Stimulated activated naive CD8-positive, alpha-beta T cell treated with anti-CD3 and anti-CD28 coated beads, Interleukin-15, Interleukin-2, amounts not matched to agents 100 U/mL and 50 U/mL, for 24 hours (primary cell): ENCODE measurements at places on chromosomes 5 and 9.

DNA sequence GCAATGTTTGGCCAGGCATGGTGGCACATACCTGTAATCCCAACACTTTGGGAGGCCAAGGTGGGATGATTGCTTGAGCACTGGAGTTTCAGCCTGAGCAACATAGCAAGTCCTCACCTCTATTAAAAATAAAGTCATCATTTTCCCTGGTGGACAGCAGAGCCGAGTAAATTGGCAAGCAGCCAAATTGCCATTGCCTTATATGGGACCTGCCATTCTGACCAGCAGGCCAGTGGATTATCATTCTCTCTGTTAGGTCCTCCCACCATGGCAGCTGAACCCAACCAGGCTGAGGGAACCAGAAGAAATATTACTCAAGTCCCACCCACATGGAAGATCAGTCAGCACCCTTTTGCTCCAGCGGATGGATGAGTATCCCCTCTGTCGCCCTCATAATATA is 1829.9 kb downstream of the EFNA5 start:
- DNase-seq: no peak

DNA sequence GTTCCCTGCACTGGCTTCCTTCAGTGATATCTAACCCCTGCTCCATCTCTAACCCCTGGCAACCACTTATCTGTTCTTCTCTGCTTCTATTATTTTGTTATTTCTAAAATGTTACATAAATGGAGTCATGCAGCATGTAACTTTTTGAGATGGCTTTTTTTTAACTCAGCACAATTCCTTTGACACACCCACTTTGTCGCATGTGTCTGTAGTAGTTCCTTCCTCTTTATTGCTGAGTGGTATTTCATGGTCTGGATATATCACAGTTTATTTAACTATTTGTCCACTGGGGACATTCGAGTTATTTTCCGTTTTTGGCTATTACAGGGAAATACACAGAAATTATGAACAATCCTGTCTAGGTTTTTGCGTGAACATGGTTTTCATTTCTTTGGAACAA is 200.2 kb downstream of the TRIO start:
- DNase-seq: no peak

DNA sequence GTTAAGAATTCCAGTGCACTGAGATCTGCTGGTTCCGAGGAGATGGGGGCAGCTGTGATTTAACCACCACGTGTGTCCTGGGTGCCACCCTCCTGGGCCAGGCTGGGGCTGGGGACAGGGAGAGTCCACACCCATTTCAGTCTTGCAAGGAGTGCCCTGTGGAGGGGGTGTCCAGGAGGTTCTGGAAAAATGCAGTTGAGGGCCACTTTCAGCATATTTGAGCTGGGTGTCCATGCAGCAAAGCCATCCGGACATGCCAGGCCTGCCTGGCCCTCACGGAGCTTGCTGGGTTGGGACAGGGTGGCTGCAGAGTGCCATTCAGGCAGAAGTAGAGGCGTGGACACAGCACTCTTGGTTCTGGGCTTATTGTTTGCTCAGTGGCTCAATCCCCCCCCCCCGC is 68.1 kb downstream of the NEK6 start:
- no peak for DNase-seq

DNA sequence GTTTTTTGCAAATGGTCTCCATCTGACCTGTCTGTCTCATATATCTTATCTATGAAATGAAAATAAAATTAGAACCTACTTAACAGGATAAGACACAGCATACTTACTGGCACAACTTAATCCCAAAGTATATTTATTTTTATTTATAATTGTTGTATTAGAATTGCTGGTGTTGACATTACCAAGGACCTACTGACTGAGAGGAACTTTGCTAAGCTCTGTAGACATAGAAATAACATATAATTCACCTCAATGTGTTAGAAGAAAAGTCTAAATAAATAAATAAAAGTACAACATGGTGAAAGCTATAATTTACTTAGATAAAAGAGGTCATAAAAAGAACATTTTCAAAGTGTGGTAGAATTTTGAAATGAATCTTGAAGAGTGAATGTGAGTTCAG is 1650.5 kb upstream of the NUDT12 start:
- no peak for DNase-seq

- DNase-seq: no peak
Measured at GRCh38 chr5:56432321-56432720, 199.2 kb upstream of the ANKRD55 start.

GRCh38 chr5:42779083-42779482 is 22.5 kb downstream of the CCDC152 start:
- no peak for DNase-seq

- DNase-seq: no peak
Measured at GRCh38 chr5:1687301-1687970, 112.2 kb downstream of the MRPL36 start.

DNA sequence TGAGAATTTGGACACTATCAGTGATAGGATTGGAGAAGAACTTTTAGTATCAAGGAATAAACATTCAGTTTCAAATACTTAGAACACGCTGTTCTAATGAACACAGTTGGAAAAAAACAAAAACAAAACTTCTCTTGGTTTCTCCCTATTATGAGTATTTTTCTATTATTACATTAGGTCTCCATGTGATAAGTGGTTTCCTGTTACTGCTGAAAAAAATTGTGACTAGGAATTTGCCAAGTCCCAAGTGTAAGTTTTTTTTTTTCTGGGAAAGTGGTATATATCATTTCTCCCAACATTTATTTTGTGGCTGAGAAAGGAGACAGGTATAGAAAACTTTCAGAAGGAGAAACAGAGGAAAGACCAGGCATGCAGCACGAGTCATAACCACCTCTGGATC is 41.1 kb downstream of the PCSK1 start:
- no peak for DNase-seq

DNA sequence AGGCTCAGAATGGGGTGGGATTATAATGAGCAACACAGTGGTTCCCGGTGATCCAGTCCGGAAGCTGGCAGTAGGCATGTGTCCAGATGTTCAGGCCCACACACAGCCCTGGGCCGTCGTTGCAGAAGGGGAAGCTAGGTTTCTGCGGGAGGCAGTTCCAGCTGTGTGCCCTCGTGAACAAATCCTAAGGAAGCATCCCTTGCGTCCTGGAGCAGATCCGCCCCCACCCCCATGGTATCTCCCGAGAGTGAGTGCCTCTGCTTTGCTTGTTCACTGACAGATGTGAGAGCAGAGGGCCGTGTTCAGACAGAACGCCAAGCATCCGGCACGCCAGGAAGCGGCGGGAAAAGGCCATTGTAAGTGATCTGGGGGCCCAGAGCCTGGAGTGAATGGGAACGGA is 104.8 kb downstream of the PDE6A start:
- no peak for DNase-seq

GRCh38 chr5:94771742-94772141 is 153.3 kb downstream of the SLF1 start:
- no peak for DNase-seq

- DNase-seq: peak; percentile 39
Measured at GRCh38 chr5:111756581-111757354, at the start of gene NREP. TSS of gene NREP (minus strand) at chr5:111757194. CDS start at chr5:111755772, 1,422 bp downstream.

DNA sequence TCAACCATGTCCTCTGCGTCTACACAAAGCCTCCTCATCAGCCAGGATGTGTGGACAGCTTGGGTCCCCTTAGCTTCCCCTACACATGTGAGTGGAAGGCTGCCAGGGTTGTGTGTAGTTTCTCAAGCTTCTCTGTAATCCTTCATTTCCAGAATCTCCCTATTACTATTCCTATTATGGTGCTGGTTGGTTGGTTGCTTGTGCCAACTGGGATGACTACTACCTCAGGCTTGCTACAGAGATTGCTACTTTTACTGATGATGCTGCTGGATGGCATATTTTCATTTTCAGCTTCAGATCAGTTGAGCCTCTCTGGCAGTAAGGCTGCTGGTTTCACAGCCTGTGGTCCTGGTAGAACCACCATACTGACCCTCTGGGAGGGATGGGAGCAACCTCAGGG is 39.9 kb downstream of the ATG10 start:
- DNase-seq: no peak
